Activated T-helper 1 cell treated with anti-CD3 and anti-CD28 coated beads, Interleukin-12 subunit alpha, Interleukin-12 subunit beta, Interleukin-2, Interleukin-4 antibody, amounts not matched to agents 30 ng/mL and 10 ng/mL and 1 ng/mL, durations not matched to agents 14 hours and 24 hours and 36 hours (primary cell): ENCODE measurements at places on chromosomes 5 and 9. TPM values are rescaled to one million over a fixed set of nuclear protein-coding genes. Genes with fewer than 3 reads are reported as not detected.

The TAF11L12 gene
- not detected in 2 replicates for total RNA-seq

GRCh38 chr9:20378851-20379250 is 243.4 kb downstream of the MLLT3 start:
- no peak for DNase-seq

The FYB1 gene
- 100 and 107 TPM in 2 replicates for total RNA-seq

The STC2 gene
- 25.4 and 27.7 TPM in 2 replicates for total RNA-seq

GRCh38 chr9:123725389-123725788 is 204.5 kb downstream of the DENND1A start:
- no peak for DNase-seq

GRCh38 chr5:111069839-111070238 is 1.7 kb upstream of the TSLP start:
- no peak for DNase-seq

The PIP5KL1 gene
- total RNA-seq, result 1.1 and 1.2 TPM in 2 replicates

DNA sequence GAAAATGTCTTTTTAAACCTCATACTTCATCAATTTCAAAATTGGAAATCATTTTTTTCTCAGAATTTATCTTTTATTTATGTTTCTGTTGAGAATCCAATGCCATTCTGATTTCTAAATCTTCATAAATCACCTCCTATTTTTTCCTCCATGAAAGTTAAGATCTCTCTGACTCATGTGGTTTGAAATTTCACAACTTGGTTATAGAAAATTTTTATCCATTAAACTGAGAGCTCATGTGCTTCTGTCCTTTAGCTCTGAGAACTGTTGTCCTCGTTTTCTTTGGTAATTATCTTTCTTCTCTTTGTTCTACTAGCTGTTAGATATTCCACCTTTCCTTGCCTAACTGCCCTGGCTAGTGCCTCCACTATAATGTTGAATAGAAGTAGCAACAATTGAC is 1.5 kb upstream of the RNF180 start:
- DNase-seq, result no peak

The NDOR1 gene
- 42.4 and 48.9 TPM in 2 replicates for total RNA-seq

GRCh38 chr5:40273936-40274335 is 405.8 kb upstream of the PTGER4 start:
- no peak for DNase-seq
